ENCODE measurements at places on chromosomes 1 and 21.

DNA sequence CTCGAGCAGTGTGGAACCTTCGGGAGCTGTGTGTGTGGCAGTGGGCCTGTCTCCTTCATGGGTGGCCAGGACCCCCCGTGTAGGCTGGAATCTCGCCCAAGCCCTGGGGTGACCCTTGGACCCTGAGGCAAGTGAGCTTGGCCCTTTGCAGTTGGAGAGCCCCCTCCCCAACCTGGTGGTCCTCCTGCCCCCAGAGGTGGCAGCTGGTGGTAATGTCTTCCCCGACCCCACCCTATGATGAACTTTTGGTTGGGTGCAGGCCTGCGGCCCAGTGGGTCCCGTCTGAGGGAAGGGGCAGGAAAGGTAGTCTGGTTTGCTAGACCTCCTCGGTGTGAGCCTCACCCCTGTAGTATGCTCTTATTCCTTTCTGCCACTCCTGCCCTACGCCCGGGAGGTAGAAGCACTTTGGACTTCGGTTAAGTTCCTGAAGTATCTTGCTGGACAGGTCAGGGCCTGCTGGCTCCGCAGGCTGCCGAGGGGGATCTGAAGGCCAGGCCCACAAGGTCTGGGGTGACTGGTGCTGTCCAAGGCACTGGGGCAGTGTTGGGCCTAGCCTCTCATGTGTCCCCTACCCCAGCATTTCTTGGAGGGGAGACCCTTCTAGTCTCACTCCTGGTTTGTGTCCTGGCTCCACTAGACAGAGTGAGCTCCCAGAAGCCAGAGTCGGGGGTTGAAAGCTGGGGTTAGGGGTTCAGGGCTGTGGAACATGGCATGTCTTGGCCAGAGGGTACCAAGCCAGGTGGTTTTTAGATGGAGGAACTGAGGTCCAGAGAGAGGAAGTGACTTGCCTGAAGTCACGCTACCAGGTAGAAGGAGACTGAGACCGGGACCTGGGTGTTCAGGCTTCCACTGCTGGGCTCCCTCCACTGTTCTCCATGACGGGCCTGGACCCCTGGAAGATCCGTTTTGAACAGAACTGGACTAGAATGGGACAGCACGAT, 1.8 kb downstream of the ZNF362 start:
- DNase-seq, result no peak

DNA sequence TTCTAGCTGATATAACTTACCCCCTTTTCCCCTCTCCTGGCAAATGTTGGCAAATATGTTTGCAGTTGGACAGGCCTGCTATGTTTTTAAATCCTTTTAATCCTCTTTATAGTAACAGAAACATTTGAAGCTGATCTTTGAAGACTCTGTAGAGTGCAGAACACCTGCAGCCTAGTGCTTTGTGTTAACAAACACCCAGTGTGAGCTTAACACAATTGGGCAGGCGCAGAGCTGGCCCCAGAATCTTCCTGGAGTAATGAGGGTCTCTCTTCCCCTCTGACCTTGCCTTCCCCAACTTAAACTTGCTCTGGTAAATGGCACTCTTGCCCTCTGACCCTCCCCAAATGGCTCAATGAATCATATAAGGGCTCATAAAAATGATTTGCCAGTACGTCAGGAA, 247.9 kb upstream of the LYPLAL1 start:
- no peak for DNase-seq

- no peak for DNase-seq
Observed at GRCh38 chr1:110339407-110340206, 430 bp downstream of the RBM15 start.

DNA sequence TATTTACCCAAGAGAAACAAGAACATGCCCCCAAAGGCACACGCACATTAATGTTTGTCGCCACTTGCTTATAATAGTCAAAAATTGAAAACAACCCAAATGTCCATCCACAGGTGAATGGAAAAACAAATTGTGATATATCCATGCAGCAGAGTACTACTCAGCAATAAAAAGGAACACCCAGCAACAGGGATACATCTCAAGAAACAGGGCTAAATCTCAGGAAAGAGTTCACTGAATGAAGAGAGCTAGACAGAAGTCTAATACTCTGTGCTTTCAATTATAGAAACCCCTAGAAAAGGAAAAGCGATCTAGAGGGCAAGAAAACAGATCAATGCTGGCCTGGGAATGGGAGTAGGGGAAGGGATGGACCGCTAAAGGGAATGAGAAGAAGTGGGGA, 36.7 kb upstream of the LAPTM5 start:
- no peak for DNase-seq

DNA sequence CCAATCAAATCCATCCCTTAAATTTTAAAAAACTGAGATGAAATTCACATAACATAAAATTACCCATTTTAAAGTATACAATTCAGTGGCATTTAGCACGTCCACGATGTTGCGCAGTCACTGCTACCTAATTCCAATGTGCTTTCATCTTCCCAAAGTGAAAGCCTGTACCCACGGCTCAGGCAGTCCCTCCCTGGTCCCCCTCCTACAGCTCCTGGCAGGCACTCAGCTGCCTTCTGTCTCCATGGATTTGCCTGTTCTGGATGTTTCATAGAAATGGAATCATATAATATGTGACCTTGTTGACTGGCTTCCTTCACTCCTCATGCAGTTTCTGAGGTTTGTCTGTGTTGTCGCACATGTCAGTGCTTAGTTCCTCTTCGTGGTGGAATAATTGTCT, 386.3 kb downstream of the CAMTA1 start:
- no peak for DNase-seq

- DNase-seq, result no peak
Observed at GRCh38 chr1:9724706-9725476, 73.4 kb downstream of the PIK3CD start.

DNA sequence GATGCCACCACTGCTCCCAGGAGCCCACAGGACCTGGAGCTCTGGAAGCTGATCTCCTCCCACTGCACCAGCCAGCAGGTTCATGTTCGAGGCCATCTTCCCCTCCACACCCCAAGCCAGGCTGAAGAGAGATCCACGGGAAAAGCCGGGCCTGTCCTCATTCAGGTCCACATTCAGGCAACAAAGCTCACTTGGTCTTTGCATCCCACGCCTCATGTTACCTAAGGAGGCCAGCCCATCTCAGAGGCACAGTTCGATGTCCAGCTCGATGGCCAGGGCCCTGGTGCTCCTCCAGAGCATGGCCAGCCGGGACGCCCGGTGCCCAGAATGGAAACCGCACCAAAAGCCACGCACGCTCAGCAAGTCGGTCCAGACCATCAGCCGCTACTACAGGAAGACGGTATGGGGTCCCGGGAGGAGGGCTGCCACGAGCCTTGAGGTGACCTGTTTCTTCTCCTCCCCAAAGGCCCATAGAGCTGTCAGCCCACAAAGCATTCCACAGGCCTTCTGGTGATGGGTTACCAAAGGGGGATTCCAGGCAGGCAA, at the start of gene CCDC27:
Gene CCDC27, plus strand, starts transcription at position 51 of the 546 bp plus-strand sequence. Its CDS starts 32 bp downstream, at position 83.
- no peak for DNase-seq

DNA sequence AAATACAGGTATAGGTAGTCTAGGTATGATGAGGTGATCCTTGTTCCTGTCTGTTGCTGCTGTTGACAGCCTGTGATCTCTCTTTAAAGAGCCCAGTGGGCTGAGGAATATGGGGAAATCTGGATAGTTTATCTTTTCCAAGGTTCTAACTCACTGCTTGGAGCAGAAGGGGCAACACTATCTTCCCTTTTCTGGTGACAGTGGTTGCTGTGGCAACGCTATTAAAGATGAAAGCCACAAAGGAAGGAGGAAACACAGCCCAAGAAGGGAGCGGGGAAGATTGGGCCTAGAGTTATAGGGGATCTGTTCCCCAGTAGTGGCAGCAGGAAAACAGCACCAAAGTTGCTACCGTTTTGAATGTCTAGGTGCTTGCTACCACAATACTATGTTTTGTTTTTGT, 8.8 kb downstream of the PCP4L1 start:
- DNase-seq, result no peak

DNA sequence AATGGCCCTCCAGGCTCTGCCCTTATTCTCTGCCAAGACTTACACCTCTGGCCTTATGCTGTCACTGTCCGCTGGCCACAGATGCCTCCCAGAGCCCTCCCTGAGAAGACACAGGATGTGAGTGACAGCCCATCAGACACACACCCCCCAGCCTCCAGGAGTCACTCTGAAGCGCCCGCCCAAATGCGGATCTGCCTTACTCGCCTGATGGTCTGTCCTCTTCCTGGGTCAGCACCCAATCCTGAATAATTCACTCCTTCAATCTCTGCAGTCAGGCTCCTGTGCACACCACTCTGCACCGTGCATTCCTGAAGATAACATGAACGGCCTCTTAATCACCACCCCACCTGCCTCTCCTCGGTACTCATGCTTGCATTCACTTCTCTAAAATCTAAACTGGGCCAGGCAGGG, 14.7 kb downstream of the CLSTN1 start:
- no peak for DNase-seq

GRCh38 chr1:241582921-241583321, 50.7 kb downstream of the KMO start:
- DNase-seq, result no peak
